ENCODE measurements at places on chromosomes 5 and 9.

DNA sequence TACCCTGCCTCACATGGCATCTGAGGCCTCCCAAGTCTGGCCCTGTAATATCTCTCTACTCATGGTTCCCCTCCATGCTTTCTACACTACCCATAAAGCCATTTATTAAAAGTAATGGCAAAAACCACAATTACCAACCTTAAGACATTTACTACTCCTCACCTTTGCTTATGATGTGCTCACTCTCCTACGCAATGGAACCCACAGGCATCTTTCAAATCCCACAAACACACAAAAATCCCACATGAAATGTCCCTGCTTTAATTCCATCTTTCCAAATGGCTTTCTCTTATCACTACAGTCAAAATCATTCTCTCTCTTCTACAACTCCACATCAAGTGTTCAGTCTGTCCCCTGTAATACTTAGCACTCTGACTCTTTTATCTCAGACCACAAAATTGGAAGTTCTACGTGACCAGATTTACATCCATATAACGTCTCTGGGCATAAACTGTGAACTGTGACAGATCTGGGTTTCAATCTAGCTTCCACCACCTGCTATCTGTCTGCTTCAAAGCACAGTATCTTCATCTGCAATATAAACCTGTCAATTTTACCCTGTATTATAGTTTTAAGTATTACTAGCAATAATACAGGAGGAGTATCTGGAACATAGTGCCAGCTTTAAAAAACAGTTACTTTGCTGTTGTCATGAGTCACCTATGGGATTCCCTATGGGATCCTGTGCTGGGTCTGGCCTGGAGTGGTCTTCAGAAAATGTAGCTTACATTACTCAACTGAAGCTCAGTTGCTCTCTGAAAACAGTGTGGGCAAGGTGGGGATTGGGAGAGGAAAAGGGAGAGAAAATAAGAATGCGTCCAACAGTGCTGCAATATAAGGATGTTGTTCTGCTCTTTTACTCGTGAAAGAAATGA lies 137.1 kb upstream of the TRIM32 start:
- no peak for DNase-seq

GRCh38 chr9:79257790-79258351 lies 313.9 kb upstream of the TLE4 start:
- DNase-seq: peak; percentile 77

DNA sequence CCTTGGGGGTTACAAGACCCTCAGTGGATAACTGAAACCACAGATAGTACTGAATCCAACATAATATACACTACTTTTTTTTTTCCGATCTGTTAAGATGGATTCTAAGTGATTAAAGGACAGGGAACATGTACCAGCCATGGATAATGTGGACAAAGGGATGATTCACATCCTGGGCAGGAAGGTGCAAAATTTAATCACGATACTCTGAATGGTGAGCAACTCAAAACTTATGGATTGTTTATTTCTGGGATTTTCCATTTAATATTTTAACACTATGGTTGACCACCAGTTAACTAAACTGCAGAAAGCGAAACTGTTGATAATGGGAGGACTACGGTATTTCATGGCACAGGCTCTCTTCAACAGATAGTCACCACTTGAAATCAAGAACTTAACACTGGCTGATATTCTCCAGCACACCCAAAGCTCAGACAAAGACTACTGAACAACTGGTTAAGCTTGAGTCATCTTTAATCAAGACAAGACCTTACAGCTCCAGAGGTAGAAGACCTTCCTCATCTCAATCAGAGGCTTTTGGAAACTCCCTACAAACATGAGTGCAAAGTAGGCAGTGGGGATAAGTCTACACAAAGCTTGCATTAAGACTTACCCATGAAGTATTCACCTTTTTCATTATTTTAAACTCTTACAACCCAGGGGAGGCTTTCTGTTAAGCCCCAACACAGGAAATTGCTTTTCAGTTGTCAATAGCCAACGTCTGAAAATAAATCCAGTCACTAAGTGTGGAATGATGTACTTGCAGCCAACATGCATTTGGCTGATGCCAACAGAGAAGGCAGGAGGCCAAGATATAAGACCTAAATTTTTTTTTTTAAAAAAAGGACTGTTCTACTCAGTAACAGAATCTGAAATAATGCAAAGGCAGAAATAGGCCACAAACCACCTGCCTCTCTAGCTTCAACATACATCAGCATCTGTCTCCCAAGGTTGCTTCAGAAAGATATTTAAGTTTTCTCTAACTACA lies 78.7 kb downstream of the ELAVL2 start:
- DNase-seq: no peak

- DNase-seq: peak; percentile 30
Observed at GRCh38 chr9:99820685-99821395, 845 bp upstream of the NR4A3 start.
